ENCODE measurements at places on chromosomes 7 and 10.

- no peak for DNase-seq
These were observed 110.0 kb upstream of the SFMBT2 start for GRCh38 chr10:7520507-7521485.

- no peak for DNase-seq
These were observed 71.0 kb upstream of the ZNF479 start for GRCh38 chr7:57203161-57203791.

DNA sequence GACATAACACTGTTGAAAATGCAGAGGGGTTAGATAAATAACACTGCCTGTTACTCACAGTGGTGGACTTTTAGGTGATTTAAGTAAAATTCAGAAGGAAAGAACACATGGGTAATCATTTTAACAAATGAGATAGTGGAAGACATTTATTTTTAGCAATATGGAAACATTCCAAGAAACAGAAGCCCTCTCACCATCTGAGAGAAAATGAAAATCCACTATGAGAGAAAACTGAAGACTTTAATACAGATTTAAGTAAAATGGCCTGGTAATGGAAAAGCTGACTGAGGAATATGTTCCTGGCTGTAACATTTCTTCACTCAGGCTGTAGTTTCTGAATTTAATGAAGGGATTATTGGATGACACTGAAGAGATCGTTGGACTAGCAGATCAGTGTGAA, 12.1 kb upstream of the ZNF786 start:
- DNase-seq = no peak

- no peak for DNase-seq
These were observed 41.1 kb upstream of the FAM133B start for GRCh38 chr7:92631067-92631849.

GRCh38 chr10:93073539-93074146, at the start of gene CYP26A1:
Gene CYP26A1, plus strand, starts transcription at chr10:93073893. Its CDS starts 42 bp downstream, at chr10:93073935.
- DNase-seq = no peak

DNA sequence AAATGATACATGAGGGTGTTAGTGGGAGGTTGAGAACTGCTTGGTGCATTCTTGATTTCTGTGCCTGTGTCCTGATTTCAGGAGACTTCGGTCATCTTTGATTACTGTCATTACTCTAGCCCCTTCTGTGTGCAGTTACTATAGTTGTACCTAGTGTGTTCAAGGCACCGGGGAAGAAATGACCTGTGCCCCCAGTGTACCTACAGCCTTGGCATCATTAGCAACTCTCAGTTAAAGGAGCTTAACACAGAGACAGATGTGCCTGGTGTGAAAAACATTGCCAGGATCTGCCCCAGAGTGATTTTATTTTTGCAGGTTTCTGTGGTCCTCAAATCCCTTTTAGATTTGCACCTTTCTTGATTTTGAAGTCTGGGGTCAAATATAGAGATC, 62.2 kb downstream of the ARID5B start:
- DNase-seq = no peak

GRCh38 chr7:28132959-28133870, 47.4 kb downstream of the JAZF1 start:
- DNase-seq = no peak

DNA sequence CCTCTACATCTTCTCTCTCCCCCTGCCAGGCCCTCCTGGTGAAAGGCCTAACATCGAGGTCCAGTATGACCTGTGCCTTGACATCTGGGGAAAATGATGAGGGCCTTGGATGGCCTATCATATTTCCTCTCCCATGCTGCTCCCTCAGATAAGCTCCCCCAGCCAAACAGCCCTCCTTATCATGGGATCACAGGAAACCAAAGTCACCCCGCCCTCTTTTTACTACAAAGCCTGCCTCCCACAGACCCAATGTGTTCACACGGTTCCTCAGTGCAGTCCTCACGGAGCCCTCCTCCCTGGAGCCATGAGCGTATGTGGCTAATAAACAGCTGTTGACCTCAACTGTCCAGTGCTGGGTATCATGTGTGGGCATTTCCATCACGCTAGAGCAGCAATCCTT, 32.0 kb downstream of the C10orf90 start:
- no peak for DNase-seq

GRCh38 chr7:135459951-135460567, 49.8 kb downstream of the CNOT4 start:
- no peak for DNase-seq

GRCh38 chr7:132254455-132254854, 321.8 kb downstream of the PLXNA4 start:
- no peak for DNase-seq

DNA sequence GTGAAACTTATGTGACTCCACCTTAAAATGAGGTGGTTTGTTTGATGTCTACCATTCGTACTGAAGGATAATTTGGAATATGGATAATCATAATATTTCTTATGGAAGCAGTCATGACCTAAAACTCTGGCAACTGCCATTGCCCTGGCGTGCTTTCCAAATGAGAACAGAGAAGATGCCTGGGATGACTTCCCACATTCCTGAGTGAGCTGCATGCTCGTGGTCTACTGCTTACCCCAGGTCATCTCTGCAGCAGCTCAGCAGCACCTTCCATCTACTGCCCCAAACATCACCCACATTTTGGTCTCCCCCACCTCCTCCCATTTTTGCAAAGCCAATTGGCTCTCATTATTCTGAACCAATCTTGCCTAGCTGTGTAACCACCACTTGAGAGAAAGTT, 40.1 kb downstream of the LYZL1 start:
- DNase-seq = no peak

DNA sequence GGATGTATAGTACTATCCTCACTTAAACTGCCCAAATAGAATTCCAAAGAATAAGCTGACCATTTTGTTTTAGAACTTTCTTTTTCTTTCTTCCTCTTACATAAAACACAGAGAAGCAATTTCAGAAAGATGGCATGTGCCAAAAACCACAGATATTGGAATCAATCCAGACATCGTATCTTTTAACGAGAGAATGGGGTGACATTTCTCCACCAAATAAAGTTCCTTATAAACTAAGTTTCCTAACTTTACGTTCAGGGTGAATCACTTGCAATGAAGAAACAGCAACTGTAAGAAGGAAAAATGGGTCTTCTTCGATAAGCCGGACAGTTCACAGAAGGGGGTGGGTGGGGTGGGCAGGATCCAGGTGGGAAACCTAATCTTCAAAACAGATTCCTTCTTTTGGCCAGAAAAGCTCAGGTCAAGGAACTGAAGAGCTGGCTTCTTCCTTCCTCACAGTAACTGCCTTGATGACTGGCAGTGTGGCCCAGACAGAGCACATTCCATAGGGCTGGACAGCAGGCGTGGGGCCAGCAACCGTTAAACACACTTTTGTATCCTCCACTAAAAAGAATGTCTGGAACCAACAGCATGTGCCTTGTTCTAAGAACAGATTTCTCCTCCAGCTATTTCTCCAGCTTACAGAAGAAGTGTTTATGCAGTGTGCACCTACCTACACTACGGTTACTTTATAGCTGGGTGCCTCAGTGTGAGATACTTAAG, 31.5 kb downstream of the CREB3L2 start:
- DNase-seq = no peak

DNA sequence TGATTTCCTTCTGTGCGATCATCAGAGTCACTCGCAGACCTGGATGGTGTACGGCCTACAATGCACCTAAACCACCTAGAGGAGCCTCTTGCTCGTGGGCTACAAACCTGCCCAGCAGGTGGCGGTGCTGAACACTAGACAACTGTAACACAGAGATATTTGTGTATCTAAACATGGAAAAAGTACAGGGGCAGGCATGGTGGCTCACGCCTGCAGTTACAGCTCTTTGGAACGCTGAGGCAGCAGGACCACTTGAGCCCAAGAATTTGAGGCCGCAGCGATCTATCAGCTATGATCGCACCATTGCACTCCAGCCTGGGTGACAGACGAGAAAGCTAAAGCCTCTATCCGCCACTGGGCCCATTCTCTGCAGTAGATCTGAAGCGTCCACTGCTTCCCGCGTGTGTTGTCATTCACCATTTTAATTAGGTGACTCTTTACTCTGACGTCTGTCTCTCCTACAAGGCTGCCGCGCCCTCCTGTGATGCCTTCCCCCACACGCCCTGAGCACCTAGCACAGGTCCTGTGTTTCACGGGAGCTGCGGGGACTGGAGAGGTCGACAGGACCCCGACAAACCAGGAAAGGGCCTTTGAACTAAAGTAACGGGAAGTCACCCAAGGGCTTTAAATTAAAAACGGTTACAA, 774 bp downstream of the TUBGCP2 start:
- DNase-seq = peak; percentile 80

- DNase-seq = no peak
These were observed 66.8 kb downstream of the TRIL start for GRCh38 chr7:28891192-28891875.

- no peak for DNase-seq
These were observed 40.5 kb downstream of the ADRB1 start for GRCh38 chr10:114084215-114084614.

DNA sequence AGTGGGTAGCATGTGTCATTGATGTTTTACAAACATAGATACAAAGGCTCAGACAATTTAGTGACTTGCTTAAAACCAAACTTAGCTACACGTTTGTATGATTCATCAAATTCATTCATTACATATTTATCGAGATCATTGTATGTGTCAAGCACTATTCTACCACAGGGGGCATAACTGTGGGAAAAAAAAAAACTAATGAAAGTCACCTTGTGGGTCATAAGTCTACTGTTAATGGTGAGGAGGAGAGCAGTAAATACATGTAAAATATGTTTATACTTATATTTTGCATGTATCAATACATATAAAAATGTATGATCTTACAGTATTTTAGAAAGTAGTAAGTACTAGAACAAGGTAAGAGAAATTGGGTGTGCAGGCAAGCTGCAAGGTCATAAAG, 933.8 kb downstream of the IPMK start:
- DNase-seq = no peak

DNA sequence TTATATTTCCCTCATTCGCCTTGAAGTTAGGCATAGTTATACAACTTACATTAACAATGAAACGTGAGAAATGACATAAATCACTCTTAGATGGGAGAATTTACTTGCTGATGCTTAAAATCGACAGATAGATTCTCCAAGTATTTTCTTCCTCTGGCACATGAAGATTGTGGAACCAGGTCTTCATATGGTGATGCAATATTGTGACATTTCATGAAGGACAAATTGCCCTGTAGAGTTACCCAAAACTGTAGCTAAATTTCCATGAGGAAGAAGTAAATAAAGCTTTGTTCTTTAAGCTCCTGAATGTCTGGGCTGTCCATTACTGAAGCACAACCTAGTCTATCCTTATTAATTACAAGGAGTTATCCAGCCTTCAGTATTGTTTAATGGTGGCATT, 353.1 kb downstream of the THSD7A start:
- no peak for DNase-seq

DNA sequence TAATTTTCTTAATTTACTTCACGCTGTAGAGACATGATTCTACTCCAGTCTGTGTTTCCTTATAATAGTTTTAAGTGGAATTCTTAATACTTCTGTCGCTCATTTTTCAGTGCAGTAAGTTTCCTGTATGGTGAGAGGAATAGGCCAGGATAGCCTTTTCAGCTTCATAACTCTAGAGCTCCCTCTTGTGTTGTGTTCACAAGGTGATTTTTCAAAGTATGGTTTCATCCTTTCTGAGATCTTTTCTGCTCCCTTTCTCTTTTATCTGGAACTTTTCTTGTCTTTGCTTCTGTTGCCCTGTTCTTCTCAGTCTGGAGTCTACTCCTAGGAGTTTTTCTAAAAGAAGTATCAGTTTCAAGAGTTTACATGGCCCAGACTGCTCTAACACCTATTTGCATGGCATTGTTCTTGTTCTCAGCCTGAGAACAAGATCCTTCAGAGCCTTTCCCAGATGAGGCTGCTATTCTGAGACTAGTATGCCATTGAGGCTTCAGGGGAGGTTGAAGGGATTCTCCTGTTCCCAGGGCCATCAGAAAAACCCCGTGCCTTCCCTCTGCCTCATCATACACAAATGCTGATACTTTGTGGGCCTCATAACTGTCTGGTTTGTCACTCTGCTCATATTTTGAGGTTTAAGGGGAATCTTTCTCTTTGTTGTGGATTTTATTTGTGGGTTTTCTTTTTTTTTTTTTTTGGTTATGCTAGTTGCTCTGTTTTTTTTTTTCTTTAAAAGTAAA, 21.8 kb downstream of the NET1 start:
- DNase-seq = peak; percentile 29

Measured in CD8-positive, alpha-beta memory T cell (primary cell).